ENCODE measurements at places on chromosomes 1 and 21.
A peak's percentile ranks its signal among the peaks of the same experiment; 100 is the strongest.

DNA sequence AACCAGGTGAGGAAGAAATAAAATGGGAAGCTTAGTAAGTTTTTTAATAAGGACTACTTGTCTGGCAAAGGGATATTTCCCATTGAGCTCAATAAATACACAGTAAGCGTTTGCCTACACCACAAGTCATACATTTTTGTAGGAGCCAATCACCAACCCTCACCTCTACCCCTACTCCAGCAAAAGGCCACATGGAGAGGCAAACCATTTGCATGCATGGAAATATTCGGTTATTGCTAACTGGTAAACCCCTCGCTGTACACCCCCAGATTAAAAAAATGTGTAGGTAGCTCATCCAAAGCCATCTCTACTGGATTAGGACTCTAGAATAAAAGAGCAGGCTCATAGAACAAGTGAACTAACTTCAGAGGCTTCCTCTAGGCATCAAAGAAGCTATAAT lies 21.1 kb downstream of the PDPN start:
- DNase-seq: no peak

- DNase-seq: peak; percentile 52
These were observed 93.1 kb upstream of the HAO2 start for GRCh38 chr1:119275145-119276134.

GRCh38 chr21:41801321-41802197 lies 34.7 kb upstream of the RIPK4 start:
- DNase-seq: no peak

GRCh38 chr1:24704411-24705259 lies 40.6 kb upstream of the CLIC4 start:
- DNase-seq: no peak

GRCh38 chr1:35046730-35047129 lies 15.0 kb upstream of the ZMYM6 start:
- no peak for DNase-seq

DNA sequence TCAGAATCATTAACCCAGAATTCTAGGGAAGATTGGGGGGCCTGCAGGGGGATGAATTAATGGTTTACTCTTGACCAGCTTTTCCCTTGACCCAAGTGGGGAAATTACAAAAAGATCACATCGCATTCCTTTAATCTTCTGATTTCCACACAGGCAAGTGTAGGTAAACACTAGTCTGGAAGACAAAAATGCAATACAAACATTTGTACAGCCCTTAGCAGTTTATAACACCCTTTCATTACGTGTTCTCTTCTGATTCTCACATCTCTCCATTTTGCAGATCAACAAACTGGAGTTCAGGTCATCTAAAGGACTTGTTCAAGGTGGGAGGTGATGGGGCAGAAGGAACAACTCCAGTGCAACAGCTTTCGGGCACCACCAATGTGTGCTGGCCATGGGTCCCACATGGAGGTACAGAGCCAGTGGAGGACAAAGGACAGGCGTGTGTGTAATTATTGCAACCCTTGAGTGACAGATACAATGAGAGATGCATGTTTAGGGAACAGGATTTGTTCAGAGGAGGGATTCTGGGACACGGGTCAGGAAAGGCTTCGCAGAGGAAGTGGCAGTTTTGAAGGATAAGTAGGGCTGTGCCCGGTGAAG lies 20.4 kb downstream of the ATF3 start:
- no peak for DNase-seq

DNA sequence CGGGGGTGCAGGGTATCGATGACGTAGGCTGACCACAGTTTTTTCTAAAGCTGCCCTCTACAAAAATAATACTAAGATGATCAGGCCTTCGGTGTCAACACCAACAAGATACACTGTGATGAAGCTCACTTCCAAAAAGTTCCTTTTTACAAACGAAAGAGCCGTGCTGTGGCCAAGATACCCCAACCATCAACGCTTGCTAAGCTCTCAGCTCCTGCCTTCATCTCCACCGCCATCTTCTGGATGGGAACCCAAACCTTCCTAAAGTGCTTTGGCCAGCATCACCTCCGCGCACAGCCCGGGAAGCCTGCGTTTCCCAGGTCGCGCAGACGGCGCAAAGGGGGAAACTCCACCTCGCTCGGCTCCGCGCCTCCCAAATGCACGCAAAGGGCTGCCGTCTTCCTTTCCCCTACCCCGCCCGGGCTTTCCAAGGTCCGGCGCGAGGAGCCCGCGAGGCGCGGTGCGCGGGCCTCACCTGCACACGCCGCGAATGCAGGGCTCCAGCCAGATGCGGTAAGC lies 541 bp downstream of the USP48 start:
- DNase-seq: peak; percentile 58

- DNase-seq: no peak
These were observed 202.7 kb downstream of the BACH1 start for GRCh38 chr21:29501451-29501850.

GRCh38 chr21:46509741-46510502 lies 51.2 kb downstream of the DIP2A start:
- DNase-seq: no peak

- DNase-seq: peak; percentile 37
These were observed 377.8 kb upstream of the RUNX1 start for GRCh38 chr21:35426897-35427296.

GRCh38 chr1:119908661-119909060 lies 12.3 kb upstream of the ADAM30 start:
- DNase-seq: no peak

DNA sequence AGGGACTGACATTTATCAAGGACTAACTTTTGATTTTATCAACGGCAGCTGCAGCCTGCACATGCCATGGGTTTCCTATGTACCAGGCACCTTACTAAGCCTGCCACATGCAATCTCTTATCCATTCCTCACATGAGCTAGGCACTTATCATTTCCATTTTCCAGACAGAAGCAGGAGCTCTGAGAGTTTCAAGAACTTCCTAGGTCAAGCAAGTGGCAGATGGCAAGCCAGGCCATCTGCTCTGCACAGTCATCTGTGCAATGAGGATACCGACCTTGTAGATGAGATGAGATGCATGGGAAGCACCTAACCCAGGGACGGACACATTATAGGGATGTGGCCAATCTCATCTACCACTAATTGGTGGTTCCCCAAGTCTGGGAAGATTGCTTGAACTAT lies 339.4 kb upstream of the USP24 start:
- no peak for DNase-seq

DNA sequence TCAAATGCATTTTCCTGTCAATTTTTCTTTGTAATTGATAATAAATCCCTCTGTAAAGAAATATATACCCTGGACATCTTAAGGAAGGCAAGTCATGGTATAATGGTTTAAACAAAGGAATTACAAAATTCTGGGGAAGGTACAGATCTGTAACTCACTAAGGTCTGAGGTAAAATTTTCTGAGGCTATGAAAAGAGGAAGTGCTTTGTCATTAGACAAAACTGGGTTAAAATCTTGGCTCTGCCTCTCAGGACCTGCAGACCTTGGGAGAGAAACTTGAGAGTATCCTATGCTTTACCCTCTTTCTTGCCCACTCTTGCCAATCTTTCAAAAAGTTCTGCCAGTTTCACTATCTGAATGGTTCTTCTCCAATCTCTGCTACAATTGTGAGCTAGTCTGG lies 26.8 kb upstream of the BEND5 start:
- DNase-seq: no peak

GRCh38 chr1:221672239-221672645 lies 69.6 kb downstream of the DUSP10 start:
- DNase-seq: no peak

- DNase-seq: no peak
These were observed 167.5 kb downstream of the ZNF281 start for GRCh38 chr1:200242110-200243041.

- DNase-seq: no peak
These were observed 106.8 kb downstream of the HHIPL2 start for GRCh38 chr1:222441066-222441465.

- no peak for DNase-seq
These were observed 89.8 kb downstream of the OLFML2B start for GRCh38 chr1:161933592-161934588.

DNA sequence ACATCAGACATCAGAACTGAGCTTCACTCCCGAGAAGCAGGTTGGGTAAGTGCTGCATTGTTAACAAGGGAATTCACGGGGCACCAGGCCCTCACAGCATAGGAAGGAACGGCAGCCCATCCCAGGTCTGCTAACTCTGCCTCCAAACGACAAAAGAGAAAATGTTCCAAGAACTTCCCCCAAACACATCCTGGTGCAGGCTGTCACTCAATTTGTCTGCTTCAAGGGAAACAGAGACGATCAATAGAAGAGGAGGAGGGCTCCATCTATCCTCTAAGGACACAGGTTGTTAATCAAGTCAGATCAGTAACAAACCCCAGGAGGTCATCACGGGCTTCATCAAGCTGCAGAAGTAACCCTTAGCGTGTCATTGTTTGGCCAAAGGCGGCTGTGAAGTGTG lies 3.5 kb upstream of the TSPEAR start:
- no peak for DNase-seq

GRCh38 chr1:164589408-164589807 lies 30.4 kb downstream of the PBX1 start:
- no peak for DNase-seq

DNA sequence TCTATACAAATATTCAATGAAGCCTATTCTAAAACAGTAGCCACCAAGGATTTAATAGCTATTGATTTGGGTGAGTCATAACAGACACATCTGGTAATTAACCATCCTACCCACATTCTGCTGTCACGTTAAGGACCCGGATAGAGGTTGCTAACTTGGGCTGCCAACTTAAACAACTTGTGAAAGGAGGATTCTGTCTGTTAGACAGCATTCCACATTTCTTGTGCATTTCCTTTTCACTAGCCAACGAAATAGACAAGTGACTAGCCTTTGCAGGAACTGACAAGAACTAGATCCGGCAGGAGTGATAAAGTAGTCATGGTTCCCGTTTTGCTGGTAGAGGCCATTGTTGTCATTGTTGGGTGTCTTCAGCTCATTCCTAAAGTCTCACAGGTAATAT lies 9.5 kb downstream of the DSCAM start:
- no peak for DNase-seq

DNA sequence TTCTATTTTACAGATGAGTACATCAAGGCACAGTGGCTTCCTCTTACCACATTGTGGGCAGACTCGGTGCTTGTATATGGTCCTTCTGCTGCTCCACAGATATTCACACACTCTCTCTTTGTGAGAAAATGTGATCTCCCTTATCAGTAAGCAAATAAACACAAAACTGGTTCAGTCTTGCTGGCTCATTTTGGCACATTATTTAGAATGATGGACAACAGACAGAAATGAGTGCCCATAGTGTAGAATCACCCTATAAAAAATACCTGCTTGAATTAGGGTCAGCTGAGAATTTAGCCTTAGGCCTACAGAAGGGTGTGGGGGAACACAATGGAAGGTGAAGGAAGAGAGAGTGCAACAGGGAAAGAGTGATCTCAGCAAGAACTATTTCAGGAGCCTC lies 423.1 kb downstream of the HLX start:
- DNase-seq: no peak

GRCh38 chr1:201171063-201172036 lies 17.1 kb upstream of the TMEM9 start:
- DNase-seq: peak; percentile 58

DNA sequence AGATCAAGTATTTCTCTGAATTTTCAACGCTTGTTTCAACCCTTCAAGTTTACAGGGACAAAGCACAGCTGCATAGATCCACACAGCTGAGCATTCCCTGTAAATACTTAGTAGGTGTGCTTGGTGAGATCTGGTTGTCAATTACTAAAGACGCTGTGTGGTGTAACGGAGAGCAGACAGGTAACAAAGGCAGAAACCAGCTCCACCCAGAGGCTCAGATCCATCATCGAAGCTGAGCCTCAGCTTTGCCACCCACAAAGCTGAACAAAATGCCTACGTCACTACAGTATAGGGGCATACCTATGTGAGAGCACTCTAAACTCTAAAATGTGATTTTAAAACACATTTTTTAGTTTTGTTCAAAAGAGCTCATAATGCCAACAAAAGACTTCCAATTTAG lies 38.7 kb downstream of the PACC1 start:
- DNase-seq: no peak

GRCh38 chr1:16334655-16335340 lies 17.5 kb downstream of the FBXO42 start:
- DNase-seq: no peak

GRCh38 chr1:229213797-229214196 lies 57.1 kb upstream of the RAB4A start:
- DNase-seq: no peak

GRCh38 chr1:192272732-192273131 lies 44.1 kb upstream of the RGS21 start:
- DNase-seq: no peak

GRCh38 chr1:221740993-221741702 lies 741 bp downstream of the DUSP10 start:
- DNase-seq: peak; percentile 42

DNA sequence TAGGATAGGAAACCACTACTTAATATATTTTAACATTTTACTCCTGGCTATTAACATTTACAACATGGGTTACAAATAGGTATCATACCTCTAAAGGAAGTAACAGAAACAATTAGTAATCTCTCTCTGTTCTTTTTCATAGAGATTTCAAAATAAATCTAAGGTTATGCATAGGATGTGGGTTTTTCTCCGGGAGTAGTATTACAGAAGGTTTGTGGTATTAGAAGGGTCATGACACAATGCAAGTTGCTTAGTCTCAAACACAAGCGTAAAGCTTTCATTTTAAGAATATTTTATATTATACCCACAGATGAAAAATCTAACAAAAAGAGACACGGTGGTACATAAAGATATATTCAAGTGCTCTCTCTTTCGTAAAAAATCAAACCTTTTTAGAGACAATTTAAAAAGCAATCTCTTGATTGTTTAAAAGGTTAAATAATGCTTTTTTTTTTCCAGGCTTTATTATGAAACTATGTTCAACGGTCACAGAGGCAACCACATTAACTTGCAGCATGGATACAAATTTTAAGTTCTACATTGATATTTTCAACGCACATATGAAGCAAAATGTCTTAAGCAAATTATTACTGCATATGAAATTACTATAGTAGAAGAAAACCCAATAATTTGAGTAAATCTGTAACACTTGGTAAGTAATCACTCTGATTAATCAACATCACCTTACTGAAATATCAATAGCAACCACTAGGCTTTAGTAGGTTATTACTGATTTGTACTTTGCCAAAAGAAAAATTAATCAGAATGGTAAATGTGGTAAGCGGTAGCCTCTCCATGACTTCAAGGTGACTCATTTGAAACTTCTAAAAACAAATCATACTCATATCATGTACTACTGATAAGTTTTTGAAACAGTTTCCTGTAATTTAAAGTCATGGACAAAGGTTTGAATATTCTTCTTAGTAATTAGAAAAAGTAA lies 97.4 kb upstream of the GFI1 start:
- peak; percentile 88 for DNase-seq
